ENCODE measurements at places on chromosomes 4 and X. TPM values are rescaled to one million over a fixed set of nuclear protein-coding genes. Genes with fewer than 3 reads are reported as not detected.

DNA sequence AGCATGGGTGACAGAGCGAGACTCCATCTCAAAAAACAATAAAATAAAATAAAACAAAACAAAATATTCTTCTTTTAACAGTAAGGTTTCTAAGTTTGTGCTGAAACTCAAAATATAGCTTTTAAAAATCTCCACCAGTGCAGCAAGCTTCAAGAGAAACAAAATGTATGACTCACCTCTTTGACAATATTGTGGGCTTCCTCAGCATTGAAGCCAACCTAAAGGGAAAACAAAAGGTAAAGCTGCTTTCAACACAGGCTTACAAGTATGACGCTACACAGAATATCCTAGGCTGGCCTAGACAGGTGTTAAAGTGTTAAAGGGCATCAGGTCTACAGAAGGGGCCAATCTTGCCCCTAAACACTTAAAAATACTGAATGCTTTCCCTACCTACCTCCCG lies 1.2 kb downstream of the DYNLT3 start:
- no peak for DNase-seq
- H3K27me3 ChIP-seq = no peaks in the 10 kb centered on the region
- H3K36me3 ChIP-seq = no peaks in the 10 kb centered on the region
- H3K27ac ChIP-seq = no peak overlapping the region

- H3K36me3 ChIP-seq = no peaks in the 10 kb centered on the region
- H3K27ac ChIP-seq = peak overlapping the region; percentile 83
- peaks cover 17% of the 10 kb centered on the region for H3K4me1 ChIP-seq
- peak; percentile 4 for DNase-seq
- H3K27me3 ChIP-seq = no peaks in the 10 kb centered on the region
- no peak overlapping the region for H3K4me3 ChIP-seq
Measured at GRCh38 chr4:183798301-183799253, 106.5 kb upstream of the STOX2 start.

GRCh38 chrX:111170017-111170416 lies 74.0 kb downstream of the PAK3 start:
- DNase-seq = no peak
- no peak overlapping the region for H3K27ac ChIP-seq
- no peak overlapping the region for H3K4me3 ChIP-seq
- no peaks in the 10 kb centered on the region for H3K27me3 ChIP-seq

DNA sequence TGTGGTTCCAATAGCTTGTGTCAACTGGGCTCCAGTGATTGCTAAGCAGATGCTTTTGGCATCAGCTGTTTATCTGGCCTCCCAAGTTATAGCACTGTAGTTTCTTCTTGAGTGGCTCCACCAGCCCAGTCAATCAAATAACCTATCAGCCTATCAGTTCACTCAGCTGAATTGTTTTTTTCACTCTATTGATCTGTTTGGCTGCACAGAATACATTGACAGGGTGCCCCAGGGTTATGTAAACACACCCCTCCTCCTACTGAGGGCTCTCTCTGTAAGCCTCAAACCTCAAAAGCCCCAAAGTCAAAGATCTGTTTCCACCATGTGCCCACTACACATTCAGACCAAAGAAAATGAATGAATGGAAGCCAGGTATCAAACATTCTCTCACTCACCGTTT lies 214.0 kb downstream of the HS6ST2 start:
- no peak overlapping the region for H3K27ac ChIP-seq
- no peak overlapping the region for H3K4me3 ChIP-seq
- H3K4me1 ChIP-seq = no peaks in the 10 kb centered on the region
- H3K36me3 ChIP-seq = no peaks in the 10 kb centered on the region

DNA sequence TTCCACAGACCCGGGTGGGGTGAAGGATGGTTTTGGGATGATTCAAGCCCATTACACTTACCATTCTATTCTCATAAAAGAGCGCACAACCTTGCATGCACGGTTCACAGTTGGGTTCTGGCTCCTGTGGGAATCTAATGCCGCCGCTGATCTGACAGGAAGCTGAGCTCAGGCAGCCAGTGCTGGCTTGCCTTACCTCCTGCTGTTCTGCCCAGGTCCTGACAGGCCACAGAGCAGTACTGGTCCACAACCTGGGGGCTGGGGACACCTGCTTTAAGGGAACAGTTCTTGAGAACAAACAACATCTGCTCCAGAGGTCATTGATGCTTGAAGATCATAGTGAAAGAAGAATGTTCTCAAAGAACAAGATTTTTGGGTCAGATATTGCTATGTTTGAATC lies 8.0 kb upstream of the HS3ST1 start:
- H3K27ac ChIP-seq = no peak overlapping the region
- no peaks in the 10 kb centered on the region for H3K4me1 ChIP-seq
- H3K36me3 ChIP-seq = no peaks in the 10 kb centered on the region
- DNase-seq = no peak

DNA sequence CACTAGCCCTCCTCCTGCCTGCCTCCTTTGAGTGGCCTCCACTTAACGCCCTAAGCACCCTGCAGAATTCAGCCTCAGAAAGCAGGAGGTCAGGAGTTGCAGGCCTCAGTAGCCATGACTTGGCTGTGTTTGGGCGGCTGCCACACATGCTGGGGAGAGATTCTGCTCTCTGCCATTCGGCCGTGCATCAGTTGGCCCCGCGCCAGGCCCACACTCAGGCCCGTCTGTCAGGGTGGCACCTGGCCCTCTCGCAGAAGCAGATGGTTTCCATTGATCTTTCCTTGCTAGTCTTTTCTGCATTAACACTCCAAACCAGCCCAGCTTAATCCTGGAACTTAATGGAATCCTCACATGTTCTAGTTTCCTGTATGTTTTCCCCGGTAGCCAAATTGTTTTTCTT lies 30.7 kb upstream of the ATP6AP2 start:
- no peaks in the 10 kb centered on the region for H3K27me3 ChIP-seq
- H3K4me1 ChIP-seq = no peaks in the 10 kb centered on the region
- H3K4me3 ChIP-seq = no peak overlapping the region
- DNase-seq = peak; percentile 51
- H3K36me3 ChIP-seq = no peaks in the 10 kb centered on the region

DNA sequence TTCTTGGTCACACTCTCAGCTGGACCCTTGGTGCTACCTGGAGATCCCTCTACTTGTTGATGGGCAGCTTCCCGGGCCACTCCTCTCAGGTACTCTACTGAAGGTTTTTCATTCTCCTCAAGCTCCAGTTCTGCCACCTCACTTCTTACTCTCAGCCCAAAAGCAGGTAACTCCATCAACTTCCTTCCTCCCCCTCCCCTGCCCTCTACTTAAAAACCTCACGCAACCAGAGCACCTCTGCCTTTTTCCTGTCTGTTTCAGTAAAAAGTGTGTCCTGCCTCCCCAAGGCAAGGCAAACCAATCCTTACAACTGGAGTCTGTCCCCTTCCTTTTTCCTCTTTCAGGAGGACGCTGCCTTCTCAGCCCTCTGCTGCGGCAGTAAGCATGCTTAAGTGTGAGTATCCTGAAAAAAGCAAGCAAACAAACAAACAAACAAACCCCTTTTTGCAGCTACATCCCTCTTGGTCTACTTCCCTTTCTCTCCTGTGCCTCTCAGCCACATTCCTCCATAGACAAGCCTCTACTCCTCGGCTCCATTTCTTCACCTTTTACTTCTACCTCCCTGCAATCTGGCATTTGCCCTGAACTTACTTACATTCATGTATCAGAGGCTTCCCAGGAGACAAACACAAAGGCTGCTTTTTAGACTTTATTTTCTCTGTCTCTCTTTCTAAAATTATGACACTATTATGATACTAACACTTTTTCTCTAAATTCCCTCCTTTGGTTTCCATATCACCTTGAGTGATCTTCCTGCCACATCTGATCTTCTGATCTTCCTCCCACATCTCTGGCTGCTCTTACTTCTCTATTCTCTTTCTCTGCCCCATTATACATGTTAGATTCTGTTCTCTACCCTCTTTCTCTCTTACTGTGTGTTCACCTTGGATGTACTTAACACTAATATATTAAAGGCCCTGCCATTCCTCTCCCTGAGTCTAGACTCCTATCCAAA lies 5.4 kb downstream of the ALPK1 start:
- peaks cover 16% of the 10 kb centered on the region for H3K4me1 ChIP-seq
- DNase-seq = no peak
- no peak overlapping the region for H3K4me3 ChIP-seq
- H3K36me3 ChIP-seq = peaks cover 1% of the 10 kb centered on the region
- H3K27me3 ChIP-seq = no peaks in the 10 kb centered on the region

DNA sequence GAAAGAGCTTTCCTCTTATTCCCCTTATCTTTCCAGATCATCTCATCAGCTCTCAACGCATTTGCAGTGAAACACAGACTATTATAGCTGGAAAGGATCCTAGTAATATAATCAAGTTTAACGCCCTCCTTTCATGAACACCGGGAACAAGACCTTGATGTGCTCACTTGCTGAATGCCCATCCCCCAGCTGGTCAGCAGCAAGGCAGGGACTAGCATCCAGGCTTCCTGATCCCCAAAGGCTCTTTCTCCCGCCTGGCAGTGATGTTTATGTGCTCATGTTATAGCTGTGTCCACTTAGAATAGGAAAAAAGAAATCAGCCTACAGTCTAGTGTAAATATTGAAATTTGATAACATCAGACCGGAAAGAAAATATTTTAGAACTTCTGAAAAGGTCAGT lies 24.6 kb downstream of the GPC4 start:
- H3K4me3 ChIP-seq = no peak overlapping the region
- DNase-seq = peak; percentile 16
- H3K27me3 ChIP-seq = no peaks in the 10 kb centered on the region
- H3K27ac ChIP-seq = no peak overlapping the region

DNA sequence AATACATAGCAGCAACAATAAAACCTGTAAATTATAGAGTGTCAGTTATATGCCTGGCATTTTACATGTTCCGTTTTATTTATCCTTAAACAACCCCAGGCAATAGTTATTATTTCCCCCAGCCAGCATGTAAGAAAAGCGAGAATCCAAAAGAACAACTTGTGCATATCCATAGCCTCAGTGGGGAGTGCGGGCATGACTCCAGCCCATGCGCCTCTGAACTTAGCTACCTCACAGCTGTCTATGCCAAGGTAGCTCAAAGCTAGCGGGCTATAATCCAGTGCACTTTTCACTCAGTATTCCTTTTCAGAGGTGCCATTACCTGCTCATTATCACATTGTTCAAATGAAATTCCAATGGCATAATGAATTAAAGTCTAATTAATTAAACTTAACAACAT lies 257.3 kb upstream of the EDNRA start:
- H3K4me3 ChIP-seq = no peak overlapping the region
- no peak for DNase-seq
- no peaks in the 10 kb centered on the region for H3K36me3 ChIP-seq
- H3K27me3 ChIP-seq = no peaks in the 10 kb centered on the region
- no peak overlapping the region for H3K27ac ChIP-seq
- H3K4me1 ChIP-seq = no peaks in the 10 kb centered on the region

DNA sequence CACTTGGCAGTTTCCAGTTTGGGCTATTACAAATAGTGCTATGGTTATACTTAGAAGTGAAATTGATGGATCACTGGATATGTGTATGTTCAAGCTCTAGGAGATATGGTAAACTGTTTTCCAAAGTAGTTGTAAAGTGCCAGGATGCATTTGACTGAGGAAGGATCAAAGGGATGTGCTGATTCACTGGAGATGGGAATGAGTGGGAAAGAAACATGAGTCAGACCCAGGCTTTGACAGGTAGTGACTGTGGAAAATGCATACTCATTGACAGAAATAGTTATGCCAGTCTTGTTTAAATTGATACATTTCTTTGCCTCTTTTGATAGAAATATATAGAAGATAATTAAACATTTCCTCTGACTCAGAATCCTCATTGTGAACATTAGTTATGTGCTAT lies 77.9 kb downstream of the CEP135 start:
- H3K4me1 ChIP-seq = no peaks in the 10 kb centered on the region
- H3K36me3 ChIP-seq = no peaks in the 10 kb centered on the region
- DNase-seq = no peak
- H3K4me3 ChIP-seq = no peak overlapping the region

GRCh38 chr4:93878566-93878965 lies 50.0 kb downstream of the ATOH1 start:
- DNase-seq = no peak
- H3K4me3 ChIP-seq = no peak overlapping the region
- no peaks in the 10 kb centered on the region for H3K4me1 ChIP-seq
- no peaks in the 10 kb centered on the region for H3K36me3 ChIP-seq

- no peak overlapping the region for H3K4me3 ChIP-seq
- no peaks in the 10 kb centered on the region for H3K36me3 ChIP-seq
- no peaks in the 10 kb centered on the region for H3K4me1 ChIP-seq
- DNase-seq = no peak
- H3K27me3 ChIP-seq = no peaks in the 10 kb centered on the region
Measured at GRCh38 chrX:148466292-148466691, 34.1 kb upstream of the AFF2 start.

GRCh38 chr4:56118055-56118454 lies 169.3 kb downstream of the CEP135 start:
- H3K27me3 ChIP-seq = no peaks in the 10 kb centered on the region
- no peaks in the 10 kb centered on the region for H3K36me3 ChIP-seq
- H3K27ac ChIP-seq = no peak overlapping the region
- H3K4me3 ChIP-seq = no peak overlapping the region
- no peaks in the 10 kb centered on the region for H3K4me1 ChIP-seq

DNA sequence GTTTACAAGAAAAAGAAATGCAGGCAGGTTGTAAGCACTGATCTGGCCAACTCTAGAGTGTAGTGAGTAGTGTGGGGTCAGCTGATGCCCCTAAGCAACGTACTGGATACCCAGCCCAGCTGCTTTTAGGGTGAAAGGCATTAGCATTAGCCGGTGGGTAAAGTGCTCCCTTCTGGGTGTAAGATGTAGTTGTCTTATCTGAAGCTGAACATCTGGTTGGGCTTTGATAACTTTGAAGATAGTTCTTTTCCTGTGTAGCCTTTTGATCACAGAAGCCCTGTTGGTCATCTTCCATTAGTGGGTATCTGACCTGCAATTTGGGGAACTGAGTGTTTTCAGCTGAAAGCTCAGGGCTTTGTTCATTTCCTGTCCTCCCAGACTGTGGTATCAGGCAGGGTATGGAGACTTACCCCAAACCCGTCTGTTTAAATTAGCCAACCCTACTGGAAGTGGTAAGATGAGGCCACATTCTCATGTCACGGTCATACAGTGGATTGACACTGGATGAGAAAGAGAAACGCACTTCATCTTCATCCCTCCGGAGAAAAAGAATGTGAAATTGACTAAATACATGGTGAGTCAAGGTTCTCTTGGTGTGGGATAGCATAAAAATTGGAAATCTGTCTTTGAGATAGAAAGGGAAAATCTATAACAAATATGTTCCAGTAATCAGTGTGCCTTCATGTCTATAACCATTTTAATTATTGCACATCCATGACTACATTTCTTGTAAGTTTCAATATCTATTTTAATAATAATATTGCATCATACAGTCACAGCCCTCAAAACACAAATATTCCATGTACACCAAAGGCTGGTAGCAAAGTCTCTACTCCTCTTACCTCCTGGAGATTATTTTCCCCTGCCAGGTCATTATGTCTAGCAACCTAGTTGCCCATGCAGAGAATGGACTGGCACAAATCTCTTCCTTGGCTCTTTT lies 8.7 kb downstream of the RHOH start:
- H3K27me3 ChIP-seq = no peaks in the 10 kb centered on the region
- peak overlapping the region; percentile 65 for H3K27ac ChIP-seq
- no peak overlapping the region for H3K4me3 ChIP-seq
- H3K36me3 ChIP-seq = no peaks in the 10 kb centered on the region
- no peaks in the 10 kb centered on the region for H3K4me1 ChIP-seq

GRCh38 chr4:82491251-82491960 lies 61.0 kb downstream of the ENOPH1 start:
- H3K4me1 ChIP-seq = peaks cover 7% of the 10 kb centered on the region
- no peak overlapping the region for H3K4me3 ChIP-seq
- H3K36me3 ChIP-seq = no peaks in the 10 kb centered on the region
- DNase-seq = peak; percentile 14
- H3K27me3 ChIP-seq = no peaks in the 10 kb centered on the region

Gene RIPPLY1
- total RNA-seq = not detected

Gene RGS12
- 12.5 TPM for total RNA-seq

Gene ANXA10
- total RNA-seq = 14.0 TPM

Gene XG
- not detected for total RNA-seq

Gene MAGEA9B
- total RNA-seq = not detected

Gene NWD2
- total RNA-seq = 0.26 TPM

Gene SYTL4
- 21.3 TPM for total RNA-seq

Data from body of pancreas (tissue), 4 donors.